Stimulated activated CD4-positive, alpha-beta T cell treated with anti-CD3 and anti-CD28 coated beads, Interleukin-1b, Interleukin-23, amount 100 ng/mL, for 48 hours (primary cell): ENCODE measurements at places on chromosomes 1 and 21.

DNA sequence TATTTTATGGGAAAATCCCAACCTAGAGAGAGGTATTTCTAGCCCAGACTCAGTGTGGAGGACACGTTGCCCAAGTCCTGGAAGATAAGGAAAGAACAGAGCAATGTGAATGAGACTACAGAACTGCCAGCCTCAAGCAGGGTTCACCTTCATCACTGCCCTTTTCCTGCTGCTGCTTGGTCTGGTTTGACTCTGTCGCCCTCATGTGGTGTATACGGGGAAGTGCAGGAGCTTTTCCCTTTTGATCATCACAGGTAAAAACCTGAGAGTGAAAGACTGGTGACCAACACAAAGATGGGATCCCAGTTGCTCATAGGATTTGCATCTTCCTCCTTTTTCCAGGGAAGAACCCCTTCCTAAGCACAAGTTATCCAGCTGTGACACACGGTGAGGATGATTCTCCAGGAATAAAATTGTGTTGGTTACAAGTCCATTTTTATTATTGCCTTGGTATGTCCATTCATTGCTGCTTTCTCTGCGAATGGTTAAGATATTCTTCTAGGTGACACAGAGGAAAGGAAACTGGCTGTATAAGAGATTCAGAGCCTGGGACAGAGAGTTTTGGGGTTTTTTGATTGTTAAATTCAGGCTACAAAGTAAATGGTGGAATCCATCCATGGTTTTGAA is 89.5 kb upstream of the CD53 start:
- DNase-seq = peak; percentile 58

DNA sequence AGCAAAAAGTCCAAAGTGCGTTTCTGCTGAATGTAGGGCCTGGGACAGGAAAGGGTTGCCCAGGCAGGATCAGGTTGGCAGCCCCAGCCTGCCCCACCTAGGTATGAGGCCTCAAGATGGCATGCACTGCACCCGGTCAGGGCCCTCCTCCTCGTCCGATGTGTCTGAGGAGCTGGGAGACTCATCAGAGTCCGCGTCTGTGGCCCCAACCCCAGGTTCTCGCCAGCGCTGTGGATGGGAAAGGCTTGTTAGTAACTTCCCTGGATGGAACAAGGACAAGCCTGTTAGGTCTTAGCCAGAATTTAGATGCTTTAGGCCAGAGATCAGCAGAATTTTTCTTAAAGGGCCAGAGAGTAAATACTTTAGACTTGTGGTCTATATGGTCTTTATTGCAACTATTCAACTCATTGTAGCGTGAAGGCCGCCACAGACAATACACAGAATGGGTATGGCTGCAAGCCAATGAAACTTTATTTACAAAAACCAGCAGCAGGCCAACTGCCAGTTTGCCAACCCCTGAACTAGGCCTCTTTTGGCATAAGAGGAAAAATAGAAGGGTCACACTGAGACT is 12.4 kb downstream of the PEA15 start:
- no peak for DNase-seq

DNA sequence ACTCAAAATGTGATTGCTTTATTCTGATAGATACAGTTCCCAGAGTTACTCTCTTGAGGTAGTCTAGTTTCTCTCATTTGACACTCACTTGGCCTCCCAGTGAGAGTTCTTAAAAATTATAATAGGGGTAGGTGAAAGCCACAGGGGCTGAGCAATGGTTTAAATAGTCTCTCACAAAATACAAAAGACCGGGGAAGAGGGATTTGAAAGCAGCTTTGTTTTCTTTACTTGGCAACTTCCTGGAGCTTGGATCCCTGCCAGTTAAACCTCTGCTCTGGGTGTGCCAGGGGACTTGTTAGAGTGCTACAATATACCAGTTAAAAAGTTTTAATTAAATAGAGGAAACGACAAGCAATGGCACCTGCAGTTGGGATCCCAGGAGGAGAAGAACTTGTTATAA is 31.7 kb downstream of the OR13G1 start:
- no peak for DNase-seq

DNA sequence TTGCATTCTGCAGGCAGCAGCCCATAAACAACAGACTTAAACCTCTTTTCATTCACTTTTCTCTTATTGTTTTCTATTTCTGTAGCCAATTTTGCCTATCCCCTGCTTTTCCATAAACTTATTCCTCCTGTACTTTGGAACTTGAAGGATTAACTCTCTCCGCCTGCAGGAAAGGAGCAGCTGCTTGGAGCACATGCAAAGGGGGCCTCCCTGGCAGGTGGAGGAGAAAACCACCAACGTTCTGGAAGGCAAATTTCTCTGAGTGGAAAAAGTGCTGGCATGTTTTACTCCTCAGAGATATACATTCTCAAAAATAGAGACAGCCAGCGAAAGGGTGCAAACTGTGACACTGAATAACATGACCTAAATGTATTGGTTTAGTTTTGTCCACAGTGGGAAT is 33.6 kb downstream of the RGS21 start:
- no peak for DNase-seq

DNA sequence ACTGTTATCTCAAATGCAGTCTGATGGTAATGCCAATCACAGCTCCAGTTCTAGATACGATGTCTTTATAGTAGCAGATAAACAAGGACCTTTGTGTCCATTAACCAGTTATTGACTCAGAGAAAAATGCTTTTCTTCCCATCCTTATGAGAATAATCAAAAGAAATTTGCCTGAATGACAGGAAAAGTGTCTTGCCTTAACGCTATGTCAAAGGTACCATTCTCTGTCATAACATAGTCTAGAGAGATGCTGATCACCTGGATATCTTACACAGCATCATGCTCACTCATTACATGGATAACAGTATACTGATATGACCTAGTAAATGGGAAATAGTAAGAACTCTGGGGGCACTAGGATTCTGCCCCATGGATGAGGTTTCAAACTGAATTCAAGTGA is 151.7 kb upstream of the NEGR1 start:
- no peak for DNase-seq

GRCh38 chr1:114116086-114116485 is 37.6 kb downstream of the SYT6 start:
- no peak for DNase-seq

- DNase-seq = no peak
Observed at GRCh38 chr1:234091876-234092275, 187.4 kb downstream of the SLC35F3 start.

- no peak for DNase-seq
Observed at GRCh38 chr1:43942411-43942810, 4.3 kb upstream of the IPO13 start.

- DNase-seq = no peak
Observed at GRCh38 chr1:211775170-211775569, 55.4 kb downstream of the LPGAT1 start.

GRCh38 chr1:94228640-94229375 is 8.6 kb downstream of the ARHGAP29 start:
- no peak for DNase-seq

- DNase-seq = no peak
Observed at GRCh38 chr1:27004471-27005165, 8.0 kb downstream of the TENT5B start.

DNA sequence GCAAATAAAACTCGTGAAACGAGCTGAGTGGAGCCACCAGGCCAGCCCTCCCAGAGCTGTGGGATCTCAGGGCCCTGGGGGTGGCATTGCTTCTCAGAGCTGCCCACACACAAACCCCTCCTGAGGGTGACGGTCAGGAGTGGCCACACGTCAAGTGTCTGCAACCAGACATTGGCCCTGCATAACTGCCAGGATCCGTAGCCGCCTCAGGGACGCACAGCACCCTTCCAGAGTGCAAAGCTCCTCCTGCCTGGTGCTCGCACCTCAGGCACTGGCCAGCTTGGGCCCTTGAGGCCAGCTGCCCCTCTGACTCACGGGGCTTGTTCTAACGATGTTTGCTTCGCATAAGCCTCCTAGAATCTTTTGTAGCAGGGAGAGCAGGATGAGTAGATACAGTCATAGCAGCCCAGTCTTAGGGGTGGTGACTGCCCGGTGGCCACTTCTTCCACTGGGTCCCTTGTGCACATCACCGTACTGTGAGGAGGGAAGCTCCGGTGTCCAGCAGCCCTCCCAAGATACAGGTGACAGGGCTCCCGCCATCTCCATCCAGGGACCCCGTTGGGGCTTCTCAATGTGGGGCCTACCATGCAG is 5.0 kb downstream of the WNT3A start:
- DNase-seq = no peak

DNA sequence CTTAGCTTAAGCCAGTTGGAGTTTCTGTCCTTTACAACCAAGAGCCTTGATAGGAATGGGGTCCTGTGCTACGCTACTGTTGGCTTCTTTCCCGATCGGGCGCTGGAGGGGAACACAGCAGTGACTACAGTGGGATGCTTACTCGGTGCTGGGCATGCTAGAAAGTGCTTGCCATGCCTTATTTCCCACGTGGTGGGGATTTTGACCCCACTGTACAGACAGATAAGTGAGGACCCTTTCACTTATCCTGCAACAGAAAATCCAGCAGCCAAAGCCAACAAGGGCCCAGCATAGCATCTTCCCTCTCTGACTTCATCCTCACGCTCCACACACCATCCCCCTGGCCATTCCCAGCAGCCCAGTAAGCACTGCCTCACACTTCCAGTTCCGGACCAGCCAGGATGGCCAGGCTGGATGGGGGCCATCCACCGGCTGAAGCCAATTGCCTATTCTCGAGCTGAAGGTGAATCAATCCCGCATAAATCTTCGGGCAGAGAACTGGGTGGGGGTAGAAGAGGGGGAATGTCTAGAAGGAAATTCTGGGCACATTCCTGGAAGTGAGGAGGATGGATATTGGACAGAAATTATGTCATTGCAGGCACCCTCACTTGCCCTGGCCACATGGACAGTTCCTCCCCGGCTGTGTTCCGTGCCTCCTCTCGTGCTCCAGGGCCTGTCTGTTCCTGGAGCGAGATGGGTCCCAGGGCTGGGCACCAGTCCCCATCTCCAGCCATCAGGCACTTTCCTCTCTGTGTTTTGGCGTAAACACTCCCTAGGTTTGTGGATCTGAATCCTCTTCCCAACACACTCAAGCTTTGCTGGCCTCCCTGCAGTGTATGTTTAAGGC is 2.0 kb upstream of the ABCG1 start:
- no peak for DNase-seq

DNA sequence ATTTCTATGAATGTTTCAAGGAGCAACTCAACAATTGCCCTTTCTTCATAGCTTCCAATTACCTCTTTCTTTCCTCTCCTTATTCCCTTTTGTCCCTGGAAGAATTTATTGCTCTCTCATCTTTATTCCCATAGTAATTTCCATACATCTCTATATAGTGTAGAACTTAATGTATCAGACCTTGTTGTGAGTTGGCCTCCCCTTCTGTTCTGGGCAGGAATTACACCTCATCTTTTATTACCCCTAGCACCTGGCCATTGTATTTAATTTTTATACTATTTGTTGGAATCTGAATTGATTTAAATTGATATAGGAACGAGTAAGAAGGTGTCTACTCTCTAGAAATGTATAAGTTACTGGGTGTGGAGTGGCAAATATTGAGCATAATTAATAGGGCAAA is 114.5 kb downstream of the CACHD1 start:
- no peak for DNase-seq

GRCh38 chr1:165942927-165943597 is 115.6 kb downstream of the UCK2 start:
- DNase-seq = no peak

DNA sequence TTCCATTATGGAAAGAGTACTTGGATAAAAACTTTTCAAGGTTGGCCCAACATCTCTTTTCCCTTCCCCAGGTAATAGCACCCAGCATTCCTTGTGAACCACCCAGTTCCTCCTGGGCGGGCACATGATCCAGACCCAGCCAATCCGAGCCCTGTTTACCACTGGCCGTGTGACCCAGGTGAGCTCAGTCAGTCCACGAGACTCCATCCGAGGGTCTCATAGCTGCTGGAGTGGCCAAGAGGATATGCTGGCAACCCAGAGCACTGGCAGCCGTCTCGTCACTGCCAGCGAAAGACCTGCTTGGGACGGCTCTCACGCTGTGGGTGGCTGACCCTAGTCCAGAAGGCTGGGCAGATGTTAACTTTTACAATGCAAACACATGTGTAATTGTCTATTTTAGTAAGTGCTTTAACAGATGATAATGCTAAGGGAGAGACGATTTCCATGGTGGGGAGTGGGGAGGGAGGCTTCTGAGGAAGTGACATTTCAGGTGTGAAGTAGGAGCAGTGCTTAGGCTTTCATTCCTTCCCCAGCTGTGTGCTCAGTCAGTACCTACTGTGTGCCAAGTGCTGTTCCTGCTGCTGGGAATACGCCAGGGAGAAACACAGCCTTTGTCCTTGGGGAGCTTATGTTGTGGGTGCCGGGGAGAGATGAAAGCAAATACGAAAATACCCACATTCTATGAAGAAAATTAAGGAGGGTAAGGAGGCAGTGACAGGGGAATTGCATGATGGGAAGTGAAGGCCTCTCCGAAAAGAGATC is 24.5 kb downstream of the PARK7 start:
- DNase-seq = no peak

- no peak for DNase-seq
Observed at GRCh38 chr21:42619166-42619565, 34.3 kb upstream of the PDE9A start.

DNA sequence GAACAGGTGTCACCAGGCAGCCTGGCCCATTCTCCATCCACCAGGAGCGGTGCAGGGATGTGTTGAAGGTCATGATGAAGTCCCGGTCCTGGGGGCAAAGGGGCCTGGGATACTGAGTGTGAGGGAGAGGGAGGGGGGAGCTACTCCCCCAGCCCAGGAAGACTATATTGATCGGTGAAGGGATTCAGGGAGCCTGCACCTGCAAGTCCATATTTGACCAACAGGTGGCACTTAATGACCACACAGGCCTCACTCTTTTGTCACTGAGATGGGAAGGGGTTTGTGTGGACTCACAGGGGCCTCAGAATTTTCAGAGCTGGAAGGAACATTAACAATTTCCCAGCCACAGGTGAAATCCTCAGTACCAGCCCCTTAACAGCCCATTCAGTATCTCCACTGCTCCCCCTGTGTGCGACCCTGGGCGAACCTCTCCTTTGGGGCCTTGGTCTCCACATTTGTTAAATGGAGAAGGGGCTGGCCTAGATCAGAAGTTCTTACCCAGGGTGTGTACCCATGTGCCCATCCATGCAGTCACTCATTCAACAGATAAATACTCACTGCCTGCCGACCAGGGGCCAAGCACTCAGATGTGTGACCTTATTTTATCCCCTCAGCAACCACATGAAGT is 55.6 kb downstream of the NKAIN1 start:
- DNase-seq = peak; percentile 16

DNA sequence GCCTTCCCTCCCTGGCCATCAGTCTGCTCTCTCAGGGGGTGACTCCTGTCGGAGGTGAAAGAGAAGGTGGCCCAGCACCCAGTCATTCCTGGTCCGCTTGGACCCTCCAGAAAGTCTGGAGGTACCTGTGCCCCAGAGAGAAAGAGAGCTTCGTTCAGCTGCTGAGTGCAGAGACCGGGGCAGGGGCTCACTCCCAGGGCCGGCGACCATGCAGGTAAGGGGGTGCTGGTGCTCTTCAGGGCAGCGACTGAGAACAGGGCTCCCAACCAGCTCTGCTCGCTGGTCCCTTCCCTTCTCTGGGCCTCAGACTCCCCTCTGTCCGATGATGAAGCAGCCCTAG is 30.1 kb downstream of the HSPG2 start:
- DNase-seq = no peak

DNA sequence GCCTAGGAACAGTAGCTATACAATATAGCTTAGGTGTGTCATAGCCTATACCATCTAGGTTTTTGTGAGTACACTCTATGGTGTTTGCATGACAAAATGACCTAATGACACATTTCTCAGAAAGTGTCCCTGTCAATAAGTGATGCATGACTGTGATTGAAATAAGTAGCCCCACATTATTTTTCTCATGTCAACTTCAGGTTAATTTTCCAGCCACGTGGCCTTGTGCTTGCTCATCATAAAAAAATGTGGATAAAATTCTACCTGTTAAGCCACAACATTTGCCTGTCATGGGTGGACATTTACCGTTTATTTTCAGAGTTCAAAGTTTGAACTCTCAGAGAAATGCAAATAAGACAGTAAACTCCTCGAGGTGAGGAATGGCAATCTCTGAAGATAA is 5.5 kb downstream of the DISC1 start:
- no peak for DNase-seq
